ENCODE measurements at places on chromosomes 7 and 10.

GRCh38 chr7:151876899-151877777 lies at the start of gene PRKAG2:
TSS of gene PRKAG2 (minus strand) at chr7:151877115. CDS start at chr7:151876620, 495 bp downstream.
- DNase-seq: no peak

- DNase-seq: no peak
These were observed 16.7 kb downstream of the POR start for GRCh38 chr7:75931680-75932079.

DNA sequence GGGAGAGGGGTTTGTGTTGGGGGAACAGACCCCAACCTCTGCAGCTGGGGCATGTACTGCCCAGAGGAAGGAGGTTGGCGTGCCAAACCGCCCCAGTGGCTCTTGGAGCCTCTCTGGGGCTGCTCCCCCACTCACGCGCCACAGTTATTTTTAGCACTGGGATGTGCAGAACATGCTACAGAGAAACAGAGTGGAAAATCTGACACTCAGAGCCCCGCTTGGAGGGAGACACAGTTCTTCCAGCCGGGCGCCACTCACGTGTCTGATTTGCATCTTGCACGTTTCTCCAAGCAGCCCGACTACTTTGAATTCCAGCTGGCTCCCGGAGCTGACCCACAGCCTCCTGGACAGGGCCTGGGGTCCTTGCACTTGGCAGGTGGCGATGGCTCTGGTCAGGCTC lies 182.0 kb downstream of the RPS24 start:
- no peak for DNase-seq

DNA sequence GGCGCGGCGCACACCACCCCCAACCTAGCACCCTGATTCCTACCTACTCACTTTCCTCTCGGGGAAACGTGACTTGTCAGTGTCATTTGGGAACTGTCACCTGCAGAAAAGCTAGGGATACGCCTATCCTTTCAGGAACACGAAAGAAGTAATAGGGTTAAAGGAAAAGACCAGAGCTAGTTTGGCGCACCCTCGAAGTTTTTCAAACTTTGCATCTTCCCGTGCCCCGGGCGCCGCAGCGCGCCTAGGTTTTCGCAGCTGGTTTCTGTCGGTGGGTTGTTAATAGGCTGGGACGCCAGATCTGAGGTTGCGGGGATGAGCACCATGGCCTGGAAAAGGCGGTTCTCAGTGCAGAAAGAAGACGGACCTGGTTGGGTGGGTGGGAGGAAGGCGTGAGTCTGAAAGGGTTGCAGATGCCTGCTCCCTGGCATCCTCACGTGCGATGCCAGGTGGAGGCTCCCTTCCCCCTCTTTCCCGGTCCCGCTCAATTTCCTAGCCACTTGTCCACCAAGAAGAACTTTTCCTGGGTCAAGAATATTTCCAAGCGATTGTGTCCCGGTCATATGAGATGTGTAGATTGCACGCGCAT lies 568 bp upstream of the MEOX2 start:
- DNase-seq: no peak

DNA sequence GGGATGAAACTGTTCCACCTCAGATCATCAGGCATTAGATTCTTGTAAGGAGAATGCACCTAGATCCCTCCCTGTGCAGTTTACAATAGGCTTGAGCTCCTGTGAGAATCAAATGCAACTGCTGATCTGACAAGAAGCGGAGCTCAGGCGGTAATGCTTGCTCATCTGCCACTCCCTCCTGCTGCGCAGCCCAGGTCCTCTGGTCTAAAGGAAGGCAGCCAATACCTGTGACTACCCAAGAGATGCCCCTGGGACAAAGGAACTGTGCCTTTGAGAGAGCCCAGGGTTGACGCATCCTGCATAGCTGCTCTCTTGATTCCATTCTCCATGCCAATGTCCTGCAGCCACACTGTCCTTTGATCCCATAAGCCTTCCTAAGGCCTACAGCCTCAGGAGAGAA lies 73.1 kb downstream of the ADCYAP1R1 start:
- DNase-seq: no peak

DNA sequence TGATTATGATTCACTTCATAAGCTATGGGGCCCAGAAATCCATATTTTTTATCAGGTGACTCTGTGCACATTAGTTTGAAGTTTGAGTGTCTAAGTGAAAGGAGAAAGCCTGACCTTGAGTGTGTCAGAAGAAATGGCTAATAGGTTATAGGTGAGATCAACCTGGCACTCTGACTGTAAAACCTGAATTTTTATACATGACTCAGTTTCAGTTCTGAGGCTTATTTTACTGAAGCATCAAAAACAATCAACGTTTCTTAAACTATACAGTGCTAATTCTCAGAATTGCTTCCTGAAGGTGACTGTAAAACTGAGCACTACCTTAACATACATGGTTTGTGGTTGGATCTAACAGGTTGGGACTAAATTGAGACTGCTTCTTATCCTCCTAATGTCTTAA lies 159.4 kb upstream of the AHR start:
- no peak for DNase-seq

- no peak for DNase-seq
These were observed 48.5 kb downstream of the HERPUD2 start for GRCh38 chr7:35646289-35647023.

GRCh38 chr7:47512481-47513176 lies 69.3 kb downstream of the TNS3 start:
- DNase-seq: no peak

DNA sequence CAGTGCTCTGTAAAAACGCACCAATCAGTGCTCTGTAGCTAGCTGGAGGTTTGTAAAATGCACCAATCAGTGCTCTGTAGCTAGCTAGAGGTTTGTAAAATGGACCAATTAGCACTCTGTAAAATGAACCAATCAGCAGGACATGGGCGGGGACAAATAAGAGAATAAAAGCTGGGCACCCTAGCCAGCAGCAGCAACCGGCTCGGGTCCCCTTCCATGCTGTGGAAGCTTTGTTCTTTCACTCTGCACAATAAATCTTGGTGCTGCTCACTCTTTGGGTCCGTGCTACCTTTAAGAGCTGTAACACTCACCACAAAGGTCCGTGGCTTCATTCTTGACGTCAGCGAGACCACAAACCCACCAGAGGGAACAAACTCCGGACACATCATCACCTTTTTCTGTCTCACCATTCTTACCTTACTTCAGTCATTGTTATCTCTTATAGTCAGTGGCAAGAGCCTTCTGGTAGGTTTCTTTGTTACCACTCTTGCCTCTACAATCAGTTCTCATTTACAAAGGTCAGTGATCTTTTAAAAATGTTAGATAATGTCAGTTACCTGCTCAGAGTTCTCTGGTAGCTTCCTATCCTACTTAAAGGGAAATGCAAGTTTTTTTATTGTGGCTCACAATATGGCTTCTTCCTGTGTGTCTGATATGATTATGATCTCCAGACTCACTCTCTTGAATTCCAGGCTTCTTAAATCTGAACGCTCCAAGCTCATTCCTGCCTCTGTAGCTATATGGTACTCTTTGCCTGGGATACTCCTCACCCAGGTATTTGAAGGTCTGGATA lies 4.5 kb downstream of the STAM start:
- DNase-seq: no peak

DNA sequence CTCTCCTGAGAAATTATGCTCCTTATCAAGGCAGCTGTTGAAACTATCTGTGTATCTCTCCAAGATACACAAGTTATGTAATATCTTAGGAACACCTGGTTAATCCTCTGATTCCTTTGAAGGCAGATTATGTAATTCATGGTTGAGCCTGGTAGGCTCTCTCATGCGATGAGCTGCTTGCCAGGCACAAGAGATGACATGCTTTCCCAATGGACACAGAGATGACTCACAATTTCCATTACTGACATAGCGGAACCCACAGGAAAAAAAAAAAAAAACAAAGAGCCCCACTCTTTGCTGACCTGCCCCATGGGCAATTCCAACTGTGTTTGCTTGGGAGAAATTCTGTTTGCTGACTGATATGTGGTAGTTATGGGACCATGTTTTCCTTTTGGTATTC lies 736.4 kb upstream of the PHF14 start:
- no peak for DNase-seq

GRCh38 chr7:37009125-37009675 lies 284.9 kb upstream of the AOAH start:
- DNase-seq: no peak

- DNase-seq: no peak
These were observed 18.7 kb downstream of the EDRF1 start for GRCh38 chr10:125738206-125738605.

- no peak for DNase-seq
These were observed 19.6 kb upstream of the SCIN start for GRCh38 chr7:12550956-12551355.

DNA sequence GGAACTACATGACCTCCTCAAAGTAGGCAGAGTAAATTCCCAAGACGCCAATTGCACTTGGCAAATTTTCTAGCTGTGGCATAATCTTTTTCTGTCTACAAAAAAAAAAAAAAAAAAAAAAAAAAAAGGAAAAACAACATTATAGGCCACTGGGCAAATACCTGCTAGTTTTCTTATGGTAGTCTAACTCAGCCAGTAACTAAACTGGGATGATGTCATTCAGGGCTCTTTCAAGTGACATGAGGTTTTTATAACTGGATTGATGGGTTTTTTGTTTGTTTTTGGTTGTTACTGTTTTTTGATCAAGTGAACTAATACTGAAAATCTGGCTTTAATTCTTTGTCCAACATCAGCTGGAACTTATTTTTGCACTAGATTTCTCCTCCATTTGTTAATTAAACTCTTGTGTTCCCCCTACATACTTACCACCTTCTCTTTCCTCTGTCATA lies 7.4 kb upstream of the VIM start:
- DNase-seq: no peak

DNA sequence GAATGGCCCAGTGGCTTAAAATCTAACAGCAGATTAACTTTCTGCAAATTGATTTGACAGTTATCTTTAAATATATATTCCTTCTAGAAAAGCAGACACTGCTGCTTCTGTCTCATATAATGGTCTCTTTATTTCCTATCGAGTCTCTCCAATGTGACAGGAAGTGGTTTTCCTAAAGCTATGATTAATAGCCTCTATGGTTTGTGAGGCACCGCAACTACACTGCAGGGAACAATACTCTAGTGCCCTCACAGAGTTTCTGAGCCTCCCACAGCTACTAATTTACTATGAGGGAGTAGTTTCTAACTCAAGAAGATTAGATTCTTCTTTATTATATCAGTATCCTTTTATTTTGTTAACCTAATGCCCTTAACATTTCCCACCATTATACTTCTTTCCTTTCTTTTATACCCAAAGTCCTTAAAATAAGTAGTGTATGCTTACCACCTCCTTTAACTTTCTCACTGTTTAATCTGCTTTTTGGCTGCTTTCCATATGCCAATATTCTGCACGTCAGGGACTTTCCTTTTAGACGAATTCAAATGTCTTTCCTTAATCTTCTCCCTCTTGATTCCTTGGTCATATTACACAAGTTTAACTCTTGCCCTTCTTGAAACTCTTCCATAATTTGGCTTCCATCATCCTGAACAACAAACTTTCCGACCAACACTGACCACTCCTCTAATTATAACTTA lies 23.8 kb upstream of the AHR start:
- no peak for DNase-seq

GRCh38 chr10:58311026-58311425 lies 23.8 kb upstream of the UBE2D1 start:
- DNase-seq: no peak

DNA sequence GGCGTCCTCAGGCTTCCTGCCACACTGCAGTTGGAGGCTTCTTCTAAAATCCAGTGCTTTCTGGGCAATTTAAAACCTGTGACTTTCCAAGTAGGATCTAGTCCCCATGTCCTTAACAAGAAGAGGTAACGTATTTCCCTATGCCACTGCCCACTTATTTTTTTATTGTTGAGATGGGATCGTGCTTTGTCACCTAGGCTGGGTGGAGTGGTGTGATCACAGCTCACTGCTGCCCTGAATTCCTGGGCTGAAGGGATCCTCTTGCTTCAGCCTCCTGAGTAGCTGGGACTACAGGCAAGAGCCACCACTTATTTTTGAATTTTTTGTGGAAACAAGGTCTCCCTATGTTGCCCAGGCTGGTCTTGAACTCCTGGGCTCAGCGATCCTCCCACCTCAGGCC lies 63.4 kb downstream of the DAGLB start:
- no peak for DNase-seq

DNA sequence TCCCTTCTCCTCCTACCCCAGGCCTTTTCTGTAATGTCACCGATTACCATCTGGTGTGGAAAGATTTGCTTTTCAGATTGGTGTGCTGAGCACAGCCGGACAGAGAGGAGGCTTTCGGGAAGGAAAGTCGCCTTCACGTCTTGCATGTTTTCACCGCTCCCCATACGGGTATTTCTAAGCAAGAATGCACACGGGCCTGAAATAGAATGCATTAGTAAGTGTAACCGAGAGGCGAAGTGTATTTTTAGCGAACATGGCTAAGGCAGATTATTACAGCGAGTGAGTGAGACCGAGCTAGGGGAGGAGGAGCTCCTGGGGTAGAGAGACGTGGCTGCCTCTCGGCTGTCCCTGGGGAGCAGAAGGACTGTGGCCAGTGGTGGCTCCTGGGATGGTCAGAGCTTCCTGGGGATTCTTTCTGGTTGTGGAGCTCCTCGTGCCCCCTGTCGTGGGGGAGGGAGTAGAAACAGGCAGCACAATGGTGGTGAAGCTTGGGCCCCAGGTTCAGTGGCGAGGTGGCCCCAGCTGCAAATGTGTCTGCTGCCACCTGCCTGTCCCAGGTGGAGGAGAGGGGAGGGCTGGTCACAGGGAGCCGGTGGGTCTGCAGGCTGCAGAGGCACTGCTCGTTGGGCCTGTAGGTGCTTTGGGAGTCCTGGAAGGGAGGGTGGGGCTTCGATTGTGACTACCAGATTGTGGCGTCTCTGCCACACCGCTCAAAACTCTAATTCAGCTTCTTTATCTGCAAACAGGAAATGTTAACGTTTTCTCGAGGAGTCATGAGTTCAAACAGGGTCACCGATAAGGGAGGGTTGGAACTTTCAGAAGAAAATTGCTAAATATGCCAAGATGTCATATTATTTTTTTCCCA lies 135.8 kb downstream of the CAMK1D start:
- DNase-seq: no peak

DNA sequence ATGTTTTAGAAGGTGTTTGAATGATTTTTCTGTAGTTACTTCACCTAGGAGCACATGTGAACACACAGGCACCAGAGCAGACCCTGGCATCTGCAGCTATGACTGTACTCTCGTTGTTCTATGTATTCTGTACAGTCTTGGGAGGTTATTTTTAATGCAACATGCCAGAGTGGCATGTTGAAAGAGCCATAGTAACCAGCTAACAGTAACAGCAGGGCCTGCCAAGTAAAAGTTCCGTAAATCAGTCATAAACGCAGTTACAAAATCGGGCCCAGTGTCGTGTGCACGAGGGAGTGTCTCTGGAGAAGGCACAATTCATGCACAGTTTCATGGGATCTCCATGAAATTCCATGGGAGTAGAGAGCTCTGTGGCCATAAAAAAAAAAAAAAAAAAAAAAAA lies 108.3 kb upstream of the CDK6 start:
- no peak for DNase-seq

- no peak for DNase-seq
These were observed 46.4 kb downstream of the KIAA1217 start for GRCh38 chr10:24255115-24255880.

DNA sequence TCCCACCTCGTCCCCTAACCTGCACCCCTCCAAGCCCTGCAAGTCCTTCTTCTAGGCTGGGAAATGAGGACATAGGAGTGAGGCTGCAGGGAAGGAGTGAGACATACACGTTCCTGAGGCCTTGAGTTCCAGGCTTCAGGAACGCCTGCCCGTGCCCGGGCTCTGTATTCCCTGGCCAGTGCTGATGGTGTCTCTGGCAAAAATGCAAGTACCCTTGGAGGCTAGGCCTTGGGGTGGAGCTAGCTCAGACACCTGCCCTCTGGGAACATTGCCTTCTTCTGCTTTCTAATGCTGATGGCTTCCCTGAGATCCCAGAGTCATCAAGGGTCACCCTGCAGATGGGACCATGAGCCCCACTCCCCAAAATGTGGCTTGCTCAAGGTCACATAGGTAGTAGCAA lies 76.0 kb downstream of the GRK5 start:
- DNase-seq: no peak

GRCh38 chr7:43870316-43870715 lies 999 bp upstream of the MRPS24 start:
- DNase-seq: no peak
